AML-193 (cell line): ENCODE measurements at places on chromosomes 2 and 18.

- no peak for DNase-seq
These were observed 200.7 kb downstream of the MYCN start for GRCh38 chr2:16140771-16141640.

GRCh38 chr2:215530191-215530968 lies 94.5 kb upstream of the FN1 start:
- no peak for DNase-seq

DNA sequence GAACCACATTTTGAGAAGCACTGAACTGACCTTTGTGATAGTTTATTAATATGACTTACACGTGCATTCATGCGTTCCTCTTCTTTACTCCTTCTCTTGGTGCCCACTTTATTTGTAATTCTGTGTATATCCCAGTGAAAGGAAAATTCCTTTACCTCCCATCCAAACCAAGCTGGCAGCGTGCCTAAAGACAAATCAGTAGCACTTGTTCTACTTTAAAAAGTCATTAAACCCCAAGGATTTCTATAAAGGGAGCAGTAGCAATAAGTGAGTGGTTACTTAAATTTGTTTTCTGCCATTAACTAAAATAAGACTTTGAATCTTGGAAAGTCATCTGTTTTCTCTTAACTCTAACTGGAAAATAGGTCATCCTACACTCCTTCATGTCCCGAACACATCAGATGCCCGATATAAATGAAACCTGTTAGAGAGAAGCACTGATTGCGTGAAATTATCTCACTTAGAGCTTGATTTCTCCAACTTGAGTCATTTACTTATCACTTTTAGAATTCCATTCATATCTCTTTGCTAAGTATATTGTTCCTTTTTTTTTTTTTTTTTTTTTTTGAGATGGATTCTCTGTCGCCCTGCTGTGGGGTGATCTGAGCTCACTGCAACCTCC lies 10.7 kb downstream of the PIK3C3 start:
- DNase-seq = no peak

GRCh38 chr2:239793836-239794235 lies 231.3 kb downstream of the NDUFA10 start:
- DNase-seq = no peak

DNA sequence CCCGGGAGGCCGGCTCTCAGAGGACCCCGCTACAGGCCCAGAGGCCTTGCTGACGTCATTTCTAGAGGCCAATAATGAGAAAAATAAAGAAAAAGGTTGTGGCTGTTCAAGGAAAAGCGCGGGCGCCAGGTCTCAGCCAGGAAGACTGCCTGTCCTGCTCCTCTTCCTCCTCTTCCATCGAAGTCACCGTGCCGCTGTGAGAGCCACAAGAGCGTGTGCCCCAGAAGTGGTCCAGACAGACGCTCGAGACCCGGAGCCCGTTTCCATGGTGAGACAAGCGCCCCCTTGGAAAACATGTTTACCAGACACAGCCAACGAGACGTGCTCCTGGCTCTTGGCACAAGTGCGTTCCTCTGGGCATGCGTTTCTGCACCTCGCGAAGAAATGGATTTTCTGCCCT lies 210.5 kb downstream of the HDAC4 start:
- no peak for DNase-seq

- DNase-seq = no peak
These were observed 12.9 kb upstream of the CHST9 start for GRCh38 chr18:27198036-27198435.

DNA sequence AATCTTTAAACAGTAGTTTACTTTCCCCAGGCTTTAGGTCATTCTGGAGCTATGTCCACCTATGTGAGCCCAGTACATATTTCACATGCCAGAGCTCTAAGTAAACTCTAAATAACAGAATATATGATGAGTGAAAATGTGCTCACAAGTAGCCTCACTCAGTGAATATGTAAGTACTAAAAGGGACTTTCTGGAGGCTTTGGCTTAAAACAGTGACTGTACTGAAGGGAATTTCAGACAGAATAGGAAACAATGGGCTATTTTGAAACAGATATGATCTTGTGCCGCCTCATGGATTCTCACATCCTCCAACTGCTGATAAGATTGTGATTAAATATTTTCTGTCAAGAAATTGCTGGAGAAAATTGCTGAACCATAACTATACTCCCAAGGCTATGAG lies 747.9 kb downstream of the SOCS6 start:
- DNase-seq = no peak
